ENCODE measurements at places on chromosomes 12 and 14.

- DNase-seq = no peak
These were observed 1.1 kb downstream of the BCAT1 start for GRCh38 chr12:24947541-24948419.

GRCh38 chr14:96681829-96682228, 115.4 kb upstream of the VRK1 start:
- no peak for DNase-seq

GRCh38 chr12:6606331-6607131, 648 bp downstream of the CHD4 start:
- DNase-seq = no peak

- DNase-seq = no peak
These were observed 13.0 kb downstream of the TCP11L2 start for GRCh38 chr12:106315523-106315922.

DNA sequence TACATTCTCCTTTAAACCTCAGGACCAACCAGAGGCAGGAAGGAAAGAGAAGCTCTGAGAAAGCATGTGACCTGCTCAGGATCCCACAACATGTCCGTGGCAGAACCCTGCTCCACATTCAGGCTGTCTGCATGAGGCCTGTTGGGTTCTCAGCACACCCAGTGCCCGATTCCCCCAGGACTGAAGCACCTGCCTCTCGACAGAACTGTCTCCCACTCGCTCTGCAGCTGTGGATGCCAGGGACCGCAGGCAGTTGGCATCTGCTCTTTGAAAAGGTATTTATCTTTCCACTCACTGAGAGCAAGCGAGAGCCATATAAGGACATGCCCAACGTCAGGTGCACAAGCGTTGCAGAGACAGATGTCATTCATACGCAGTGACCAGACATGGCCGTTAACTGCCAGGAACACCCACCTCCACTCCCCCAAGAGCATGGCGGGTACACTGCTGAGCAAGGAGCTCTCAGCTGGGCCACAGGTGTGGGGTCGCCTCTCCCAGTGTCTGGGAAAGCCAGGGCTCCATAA, 18.9 kb downstream of the PITPNM2 start:
- DNase-seq = peak; percentile 90

DNA sequence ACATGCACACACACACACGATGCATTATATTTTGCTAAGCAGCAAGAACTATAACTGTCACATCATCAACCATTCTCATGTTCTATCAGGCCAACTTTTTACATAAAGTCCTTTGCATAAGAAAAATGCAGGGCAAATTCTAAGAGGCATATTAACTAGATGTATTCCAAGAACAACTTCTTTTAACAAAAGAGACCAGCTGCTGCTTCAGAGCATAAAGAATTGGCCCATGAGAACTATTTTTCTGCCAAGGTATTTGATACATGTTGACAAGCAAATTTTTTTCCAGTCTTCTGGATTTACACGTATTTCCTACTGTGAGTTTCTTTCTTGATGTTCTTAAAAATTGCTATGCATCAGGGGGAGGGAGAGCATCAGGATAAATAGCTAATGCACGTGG, 27.2 kb downstream of the GLT8D2 start:
- no peak for DNase-seq
